Neural crest cell (in vitro differentiated cells): ENCODE measurements at places on chromosomes 4 and X. TPM values are rescaled to one million over a fixed set of nuclear protein-coding genes. Genes with fewer than 3 reads are reported as not detected.
A peak's percentile ranks its signal among the peaks of the same experiment; 100 is the strongest.

- H3K36me3 ChIP-seq = no peaks in the 10 kb centered on the region
- H3K27me3 ChIP-seq = no peaks in the 10 kb centered on the region
- H3K4me3 ChIP-seq = peak overlapping the region; percentile 93
- no peak overlapping the region for H3K27ac ChIP-seq
- H3K4me1 ChIP-seq = peaks cover 14% of the 10 kb centered on the region
These were observed 2.6 kb downstream of the AMER1 start for GRCh38 chrX:64202808-64203325.

DNA sequence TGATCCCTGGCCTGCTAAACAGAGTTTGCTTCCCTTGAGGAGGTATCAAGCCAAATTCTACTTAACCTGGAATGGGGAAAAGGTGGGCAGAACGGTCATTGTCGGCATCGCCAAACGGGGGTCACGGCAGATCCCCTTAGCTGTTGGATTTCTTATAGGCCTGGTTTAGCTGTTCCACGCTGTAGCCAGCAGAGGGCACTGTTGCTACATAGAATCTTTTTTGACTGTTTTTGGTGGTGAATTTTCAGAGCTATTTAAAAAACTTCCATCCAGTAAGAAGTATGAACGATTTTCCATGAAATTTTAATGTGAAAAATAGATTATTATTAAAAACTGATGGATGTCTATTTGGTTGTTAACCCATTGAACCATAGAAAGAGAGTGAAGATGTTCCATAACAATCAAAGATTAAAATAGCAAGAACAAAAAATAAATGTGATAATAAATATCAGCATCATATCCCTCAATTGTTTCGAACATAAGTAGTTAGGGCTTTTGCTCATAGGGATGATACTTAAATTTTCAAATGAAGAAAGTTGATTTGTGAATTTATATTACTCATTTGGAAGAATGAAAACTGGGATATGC lies 56.6 kb downstream of the LINC00632 start:
- no peak overlapping the region for H3K27ac ChIP-seq
- peaks cover 31% of the 10 kb centered on the region for H3K4me1 ChIP-seq
- peaks cover 7% of the 10 kb centered on the region for H3K36me3 ChIP-seq

GRCh38 chrX:118271775-118272174 lies 74.1 kb upstream of the WDR44 start:
- H3K36me3 ChIP-seq = no peaks in the 10 kb centered on the region
- no peaks in the 10 kb centered on the region for H3K27me3 ChIP-seq
- DNase-seq = no peak
- H3K4me1 ChIP-seq = no peaks in the 10 kb centered on the region
- H3K4me3 ChIP-seq = no peak overlapping the region

The PCDH11X gene
- total RNA-seq = 1.9 TPM in 2 replicates

GRCh38 chr4:6334203-6334887 lies 64.7 kb downstream of the WFS1 start:
- peaks cover 35% of the 10 kb centered on the region for H3K27me3 ChIP-seq
- no peak overlapping the region for H3K27ac ChIP-seq
- H3K4me3 ChIP-seq = no peak overlapping the region
- no peak for DNase-seq
- no peaks in the 10 kb centered on the region for H3K36me3 ChIP-seq

GRCh38 chrX:55451626-55451989 lies 319 bp upstream of the MAGEH1 start:
- no peaks in the 10 kb centered on the region for H3K36me3 ChIP-seq
- no peak for DNase-seq
- H3K27me3 ChIP-seq = peaks cover 20% of the 10 kb centered on the region
- no peak overlapping the region for H3K27ac ChIP-seq
